H1 (cell line): ENCODE measurements at places on chromosomes 13 and 19. TPM values are rescaled to one million over a fixed set of nuclear protein-coding genes. Genes with fewer than 3 reads are reported as not detected.

GRCh38 chr13:113288880-113289279 lies 8.2 kb upstream of the LAMP1 start:
- no peaks in the 10 kb centered on the region for H3K27me3 ChIP-seq
- DNase-seq: no peak
- H3K36me3 ChIP-seq: no peaks in the 10 kb centered on the region
- no peaks in the 10 kb centered on the region for H3K4me1 ChIP-seq

DNA sequence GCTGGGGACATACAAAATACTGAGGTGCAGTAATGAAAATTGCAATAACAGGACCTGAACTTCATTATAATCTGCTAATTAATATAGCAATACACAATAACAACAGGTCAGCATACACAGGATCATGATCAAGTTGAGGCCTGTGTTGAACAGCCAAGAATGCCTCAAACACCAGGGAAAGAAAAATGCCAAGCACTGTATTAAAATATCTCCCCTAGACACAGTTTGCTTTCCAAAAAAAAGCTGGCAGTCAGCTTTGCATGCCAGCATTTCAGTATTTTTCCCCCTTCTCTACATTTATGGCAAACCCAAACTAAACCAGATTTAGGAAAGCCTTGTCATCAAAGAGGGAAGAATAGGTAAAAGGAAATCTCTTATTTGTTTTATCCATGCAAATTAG lies 226.9 kb downstream of the LHFPL6 start:
- DNase-seq: no peak
- no peaks in the 10 kb centered on the region for H3K4me1 ChIP-seq
- H3K4me3 ChIP-seq: no peak overlapping the region
- H3K27me3 ChIP-seq: peaks cover 4% of the 10 kb centered on the region
- no peak overlapping the region for H3K27ac ChIP-seq
- no peaks in the 10 kb centered on the region for H3K36me3 ChIP-seq

GRCh38 chr13:60887711-60888110 lies 490.7 kb downstream of the TDRD3 start:
- no peaks in the 10 kb centered on the region for H3K4me1 ChIP-seq
- H3K27ac ChIP-seq: no peak overlapping the region
- H3K36me3 ChIP-seq: no peaks in the 10 kb centered on the region
- no peak for DNase-seq

DNA sequence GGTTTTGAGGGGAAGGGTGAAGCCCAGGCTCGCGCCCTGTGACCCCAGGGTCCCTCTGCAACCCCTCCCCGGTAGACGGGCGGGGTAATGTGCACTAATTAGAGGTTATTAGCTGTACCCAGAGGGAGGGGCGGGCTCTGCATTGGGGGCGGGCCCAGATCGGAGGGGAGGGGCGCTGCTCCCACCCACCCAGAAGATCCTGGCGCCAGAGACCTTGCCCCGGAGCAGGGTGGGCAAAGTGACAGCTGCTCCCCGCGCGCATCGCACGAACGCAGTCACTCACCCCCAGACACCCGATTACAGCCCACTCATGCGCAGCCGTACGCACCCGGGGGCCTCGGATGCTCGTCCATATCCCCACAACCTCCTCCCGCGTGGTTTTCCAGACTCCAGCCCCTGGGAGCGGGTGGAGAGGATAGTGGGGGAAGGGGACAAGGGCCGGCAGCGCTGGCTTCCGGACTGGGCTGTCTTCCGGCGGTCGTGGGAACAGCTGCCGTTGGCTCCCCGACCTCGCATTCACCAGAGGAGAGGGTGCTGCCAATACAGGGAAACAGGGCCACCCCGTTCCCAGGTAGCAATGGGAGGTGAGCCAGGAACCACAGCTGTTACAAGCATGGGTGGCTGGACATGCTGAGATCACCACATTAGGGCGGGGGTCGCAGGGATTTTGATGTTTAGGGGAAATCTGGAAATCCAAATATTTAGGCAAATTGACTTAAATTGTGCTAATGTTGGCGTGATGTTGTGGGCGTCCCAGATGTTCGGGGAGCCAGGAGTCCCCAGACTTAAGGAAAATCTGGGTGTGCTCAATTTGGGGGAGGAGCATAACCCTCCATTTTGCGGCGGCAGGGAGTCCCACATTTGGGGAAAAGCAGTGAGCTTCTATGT lies 2.9 kb upstream of the HOOK2 start:
- H3K27me3 ChIP-seq: no peaks in the 10 kb centered on the region
- DNase-seq: no peak
- H3K36me3 ChIP-seq: no peaks in the 10 kb centered on the region
- H3K4me1 ChIP-seq: peaks cover 16% of the 10 kb centered on the region
- H3K4me3 ChIP-seq: peak overlapping the region; percentile 69
- 0 out of 2 replicates have a peak overlapping the region, but pooled peaks have one; percentile 22 for H3K27ac ChIP-seq

DNA sequence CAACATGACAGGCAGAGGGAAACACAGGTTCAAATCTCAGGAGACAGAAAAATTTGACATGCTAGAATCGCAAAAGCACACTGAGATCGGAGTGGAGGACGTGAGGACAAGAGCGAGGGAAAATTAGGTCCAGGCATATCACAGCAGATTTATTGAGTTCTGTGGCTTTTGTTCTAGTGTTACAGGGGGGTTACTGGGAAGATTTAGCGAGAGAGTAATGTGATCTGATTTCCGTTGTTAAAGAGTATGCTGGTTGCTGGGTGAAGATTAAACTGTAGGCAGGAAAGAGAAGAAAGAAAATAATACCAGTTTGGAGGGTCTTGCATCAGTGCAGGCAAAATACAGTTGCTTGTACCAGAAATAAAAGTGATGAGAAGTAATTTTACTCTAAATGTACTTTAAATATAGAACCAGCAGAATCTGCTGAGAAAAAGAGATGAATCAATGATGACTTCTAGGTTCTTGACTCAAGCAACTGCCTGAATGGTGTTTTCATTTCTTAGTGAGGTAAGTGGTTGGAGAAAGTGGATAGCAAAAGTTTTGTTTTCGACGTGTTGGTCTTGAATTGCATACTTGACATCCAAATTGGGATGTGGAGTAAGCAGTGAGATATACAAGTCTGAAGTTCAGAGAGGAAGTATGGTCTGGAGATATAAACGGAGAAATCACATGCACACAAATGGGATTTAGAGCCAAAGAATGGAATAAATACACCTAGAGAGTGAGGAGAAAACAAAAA lies 35.7 kb downstream of the UFM1 start:
- H3K27me3 ChIP-seq: no peaks in the 10 kb centered on the region
- 0 out of 2 replicates have a peak, but pooled peaks cover 3% of the 10 kb centered on the region for H3K4me1 ChIP-seq
- no peak overlapping the region for H3K27ac ChIP-seq
- DNase-seq: no peak
- no peaks in the 10 kb centered on the region for H3K36me3 ChIP-seq

GRCh38 chr19:5080030-5080654 lies 111.2 kb downstream of the KDM4B start:
- no peak for DNase-seq
- H3K27ac ChIP-seq: no peak overlapping the region
- H3K27me3 ChIP-seq: no peaks in the 10 kb centered on the region

DNA sequence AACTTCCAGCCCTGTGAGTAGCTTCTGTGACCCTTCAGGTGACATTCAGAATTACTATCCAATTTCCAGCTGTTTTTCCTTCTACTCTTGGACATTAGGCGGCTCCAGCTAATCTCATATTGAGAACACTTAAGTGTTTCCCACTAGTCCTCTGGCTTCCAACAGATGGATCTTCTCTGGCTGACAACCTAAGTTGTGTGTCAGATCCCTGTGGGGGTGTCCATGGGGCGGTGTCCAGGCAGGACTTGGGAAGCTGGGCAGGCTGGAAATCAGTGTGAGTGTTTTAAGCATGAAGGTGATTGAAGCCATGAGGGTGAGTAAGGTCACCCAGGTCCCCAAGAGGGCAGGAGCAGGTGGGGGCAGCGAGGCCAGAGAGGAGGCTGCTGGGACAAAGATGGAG lies 10.1 kb downstream of the CNOT3 start:
- no peaks in the 10 kb centered on the region for H3K27me3 ChIP-seq
- no peak overlapping the region for H3K4me3 ChIP-seq
- H3K4me1 ChIP-seq: no peaks in the 10 kb centered on the region
- H3K27ac ChIP-seq: no peak overlapping the region

- no peaks in the 10 kb centered on the region for H3K36me3 ChIP-seq
- no peak overlapping the region for H3K4me3 ChIP-seq
- H3K27me3 ChIP-seq: no peaks in the 10 kb centered on the region
- peaks cover 15% of the 10 kb centered on the region for H3K4me1 ChIP-seq
- no peak overlapping the region for H3K27ac ChIP-seq
These were observed 31.8 kb downstream of the RAB20 start for GRCh38 chr13:110529522-110530311.

The SLITRK1 gene
- total RNA-seq: 3.4 TPM in 2 replicates

The ACER1 gene
- total RNA-seq: not detected in 2 replicates

The ZNF790 gene
- total RNA-seq: 7.2 and 7.5 TPM in 2 replicates

The KANK3 gene
- total RNA-seq: 2.3 and 2.5 TPM in 2 replicates

- no peak overlapping the region for H3K4me3 ChIP-seq
- no peaks in the 10 kb centered on the region for H3K4me1 ChIP-seq
- no peaks in the 10 kb centered on the region for H3K36me3 ChIP-seq
- DNase-seq: no peak
These were observed 1.7 kb upstream of the PRAM1 start for GRCh38 chr19:8504171-8504570.

DNA sequence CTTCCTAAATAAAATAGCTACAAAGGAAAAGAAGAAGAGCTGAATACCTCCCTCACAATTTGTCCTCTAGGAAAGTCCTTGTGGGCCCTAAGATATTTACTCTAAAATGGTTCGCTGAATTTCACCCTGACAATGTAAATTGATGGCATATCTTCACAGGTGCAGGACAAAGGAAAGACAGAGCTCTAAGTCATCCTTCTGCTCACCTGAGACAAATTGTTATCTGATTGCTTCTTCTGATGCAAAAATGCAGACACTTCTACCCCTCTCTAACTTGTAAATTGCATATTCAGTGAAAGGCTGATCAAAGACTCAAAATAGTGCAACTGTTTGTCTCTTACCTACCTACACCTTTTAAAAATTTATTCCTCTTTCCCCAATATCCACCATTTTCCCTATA lies 747.2 kb upstream of the PRR20A start:
- DNase-seq: no peak
- H3K27ac ChIP-seq: no peak overlapping the region
- H3K27me3 ChIP-seq: no peaks in the 10 kb centered on the region
- no peaks in the 10 kb centered on the region for H3K4me1 ChIP-seq
- H3K4me3 ChIP-seq: no peak overlapping the region

GRCh38 chr13:23668562-23668961 lies 98.3 kb downstream of the TNFRSF19 start:
- H3K36me3 ChIP-seq: no peaks in the 10 kb centered on the region
- no peak overlapping the region for H3K4me3 ChIP-seq
- no peak overlapping the region for H3K27ac ChIP-seq
- no peak for DNase-seq
- H3K4me1 ChIP-seq: no peaks in the 10 kb centered on the region
- no peaks in the 10 kb centered on the region for H3K27me3 ChIP-seq
